ENCODE measurements at places on chromosomes 4 and X.

- DNase-seq, result no peak
These were observed 23.2 kb upstream of the LUZP4 start for GRCh38 chrX:115266300-115266699.

GRCh38 chr4:144556636-144557035 is 89.3 kb upstream of the HHIP start:
- DNase-seq, result no peak

GRCh38 chr4:132982151-132982550 is 166.9 kb upstream of the PCDH10 start:
- DNase-seq, result no peak

DNA sequence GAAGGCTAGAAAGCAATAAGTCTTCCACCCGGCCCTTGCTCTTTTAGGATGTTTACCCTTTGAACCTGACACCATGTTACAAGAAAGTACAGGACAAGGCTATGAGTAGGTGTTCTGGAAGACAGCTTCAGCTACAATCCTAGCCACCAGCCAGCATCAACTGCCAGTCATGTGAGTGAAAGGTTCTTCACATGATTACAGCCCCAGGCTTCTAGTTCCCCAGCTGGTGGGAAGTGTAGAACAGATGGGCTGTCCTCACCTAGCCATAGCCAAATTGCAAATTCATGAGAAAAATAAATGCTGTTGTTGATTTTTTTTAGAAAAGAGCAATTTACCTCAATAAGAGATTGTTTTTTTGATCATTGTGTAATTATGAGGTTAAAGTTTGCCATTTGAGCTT is 60.8 kb downstream of the GRXCR1 start:
- no peak for DNase-seq

DNA sequence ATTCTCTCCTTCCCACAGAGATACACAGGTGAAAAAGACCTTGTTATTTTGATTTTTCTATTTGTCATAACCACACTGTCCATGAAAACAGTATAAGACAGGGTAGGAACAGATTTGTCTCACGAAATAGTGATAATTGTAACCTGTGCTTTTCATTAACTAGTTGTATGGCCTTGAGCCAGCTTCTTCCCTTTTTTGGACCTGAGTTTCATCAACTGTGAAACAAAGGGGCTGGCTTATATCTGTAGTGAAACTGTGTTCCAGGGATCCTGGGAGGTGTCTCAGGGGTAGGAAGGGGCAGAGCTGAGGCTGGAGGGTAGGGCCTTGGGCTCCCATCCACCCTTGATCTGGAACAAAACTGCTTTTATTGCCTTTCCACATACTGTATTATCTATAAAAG is 50.9 kb downstream of the MED28 start:
- DNase-seq, result no peak

- peak; percentile 25 for DNase-seq
These were observed 4.8 kb downstream of the SOWAHD start for GRCh38 chrX:119763181-119763580.

DNA sequence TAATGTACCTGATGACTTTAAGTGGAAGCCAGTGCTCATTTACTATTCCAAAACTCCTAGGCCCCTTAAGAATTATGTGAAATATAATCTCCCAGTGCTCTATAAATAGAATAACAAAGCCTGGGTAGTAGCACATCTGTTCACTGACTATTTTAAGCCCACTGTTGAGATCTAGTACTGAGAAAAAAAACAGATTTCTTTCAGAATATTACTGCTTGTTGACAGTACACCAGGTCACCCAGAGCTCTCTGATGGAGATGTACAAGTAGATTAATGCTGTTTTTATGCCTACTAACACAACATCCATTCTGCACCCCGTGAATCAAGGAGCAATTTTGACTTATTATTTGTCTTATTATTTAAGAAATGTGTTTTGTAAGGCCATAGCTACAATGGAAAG is 75.7 kb downstream of the FAM47C start:
- DNase-seq, result no peak

GRCh38 chrX:150849996-150850720 is 48.3 kb downstream of the CD99L2 start:
- DNase-seq, result no peak

GRCh38 chr4:26484032-26484515 is 6.2 kb downstream of the CCKAR start:
- no peak for DNase-seq

DNA sequence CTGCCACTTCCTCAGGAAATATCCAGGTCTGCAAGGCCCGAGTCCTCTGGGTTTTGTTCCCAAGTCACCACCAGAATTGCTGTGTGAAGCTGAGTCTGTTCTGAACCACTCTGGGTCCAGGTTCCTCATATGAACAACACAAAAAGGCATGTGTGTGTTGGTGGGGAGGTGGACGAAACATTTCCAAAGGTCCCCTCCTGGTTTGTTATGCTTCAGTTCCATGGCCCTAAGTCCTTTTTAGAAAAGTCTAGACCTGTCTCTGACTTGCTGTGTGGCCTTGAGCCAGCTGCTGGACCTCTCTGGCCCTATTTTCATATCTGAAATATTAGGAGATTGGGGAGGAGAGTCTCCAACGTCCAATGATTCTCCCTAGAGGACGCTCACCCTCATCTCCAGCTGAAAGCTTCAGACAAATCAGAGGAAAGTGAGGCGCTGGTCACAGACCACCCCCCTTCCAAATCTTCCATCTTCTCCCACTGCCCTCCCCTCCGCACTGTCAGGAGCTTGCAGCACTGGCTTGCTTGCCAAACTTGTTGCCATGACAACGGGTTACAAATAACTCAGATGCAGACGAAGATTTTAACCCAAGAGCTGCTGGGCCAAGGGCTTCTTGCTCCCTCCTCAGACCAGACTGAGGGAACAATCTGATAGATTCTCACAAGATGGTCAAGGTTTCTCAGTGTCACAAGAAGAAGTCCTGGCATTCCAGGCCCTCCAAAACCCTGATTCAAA is 64.5 kb downstream of the SMC1A start:
- DNase-seq, result no peak

DNA sequence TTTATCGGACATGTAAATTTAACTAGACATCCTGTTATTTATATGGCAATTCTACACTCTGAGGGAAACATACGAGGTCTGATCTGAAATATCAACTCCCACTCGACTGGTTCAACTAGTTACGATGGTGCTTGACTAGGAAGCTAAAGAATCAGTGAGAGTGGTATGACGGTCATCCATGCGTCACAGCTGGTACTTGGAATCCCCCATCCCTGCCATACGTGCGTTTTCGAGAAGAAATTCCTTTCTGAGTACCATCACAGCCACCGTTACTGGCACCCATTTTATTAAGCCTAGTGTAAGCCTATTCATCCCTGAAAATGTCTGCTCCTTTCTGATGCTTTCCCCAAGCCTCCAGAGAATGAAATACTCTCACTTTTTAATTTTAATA is 695 bp upstream of the PIGA start:
- DNase-seq, result no peak

DNA sequence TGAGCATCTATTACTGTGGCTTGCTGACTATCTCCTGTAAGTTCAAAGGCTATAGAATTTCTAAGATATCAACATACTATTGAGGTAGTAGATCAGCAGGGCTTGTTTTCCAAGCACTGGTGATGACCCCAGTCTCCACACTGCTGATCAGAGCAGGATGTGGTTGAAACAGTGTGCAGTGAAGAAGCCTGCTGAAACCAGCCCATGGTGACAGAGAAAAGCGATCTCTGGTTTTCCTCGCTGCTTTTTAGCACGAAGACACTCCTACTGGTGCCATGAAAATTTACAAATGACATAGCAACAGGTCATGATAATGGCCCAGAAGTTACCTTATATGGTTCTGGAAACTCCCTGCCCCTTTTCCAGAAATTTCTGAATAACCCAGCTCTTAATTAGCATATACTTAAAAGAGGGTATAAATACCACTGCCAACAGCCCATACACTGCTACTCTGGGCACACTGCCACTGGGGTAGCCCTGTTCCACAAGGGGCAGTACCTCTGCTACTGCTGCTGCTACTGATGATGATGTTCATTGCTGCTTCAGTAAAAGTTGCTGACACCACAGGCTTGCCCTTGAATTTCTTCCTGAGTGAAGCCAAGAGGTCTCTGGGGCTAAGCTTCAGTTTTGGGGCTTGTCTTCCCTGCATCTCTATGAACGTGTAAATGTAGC is 1689.5 kb upstream of the PCDH10 start:
- no peak for DNase-seq

DNA sequence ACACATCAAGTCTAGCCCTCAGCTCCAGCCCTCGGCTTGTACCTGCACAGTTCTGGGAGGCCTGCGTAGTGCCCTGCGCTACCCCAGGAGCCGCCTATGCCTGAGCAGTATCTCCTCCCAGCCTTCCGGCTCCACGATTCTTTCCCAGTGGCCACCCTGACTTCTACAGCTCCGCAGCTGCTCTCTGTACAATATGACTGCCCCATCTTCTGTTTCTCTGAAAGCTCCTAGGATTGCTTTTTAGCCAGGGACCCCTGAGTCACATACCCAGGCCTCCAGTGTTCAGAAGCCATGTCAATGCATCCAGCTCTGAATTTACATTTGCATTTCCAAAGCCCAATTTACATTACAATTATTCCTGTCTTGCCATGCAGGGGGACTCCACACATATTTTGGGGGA is 135.5 kb downstream of the PJA1 start:
- DNase-seq, result no peak
